Frontal cortex (tissue), 4 donors: ENCODE measurements at places on chromosomes 2 and 18.

GRCh38 chr2:48440103-48440390 lies 89.9 kb upstream of the STON1 start:
- no peak for DNase-seq

DNA sequence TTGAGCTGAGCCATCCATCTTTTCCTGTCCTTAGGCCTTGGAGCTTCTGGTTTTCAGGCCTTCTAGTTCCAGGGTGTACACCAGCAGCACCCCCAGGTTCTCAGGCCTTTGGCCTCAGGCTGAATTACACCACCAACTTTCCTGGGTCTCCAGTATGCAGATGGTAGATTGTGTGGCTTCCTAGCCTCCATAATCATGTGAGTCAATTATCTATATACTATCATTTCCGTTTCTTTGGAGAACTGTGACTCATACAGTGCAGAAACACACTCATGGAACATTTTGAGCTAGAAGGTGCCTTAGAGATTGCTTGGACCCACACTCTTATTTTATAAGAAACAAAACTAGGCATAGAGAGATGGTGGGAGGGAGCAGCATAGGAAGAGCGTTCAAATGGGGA lies 167.4 kb downstream of the NCK2 start:
- DNase-seq = no peak

DNA sequence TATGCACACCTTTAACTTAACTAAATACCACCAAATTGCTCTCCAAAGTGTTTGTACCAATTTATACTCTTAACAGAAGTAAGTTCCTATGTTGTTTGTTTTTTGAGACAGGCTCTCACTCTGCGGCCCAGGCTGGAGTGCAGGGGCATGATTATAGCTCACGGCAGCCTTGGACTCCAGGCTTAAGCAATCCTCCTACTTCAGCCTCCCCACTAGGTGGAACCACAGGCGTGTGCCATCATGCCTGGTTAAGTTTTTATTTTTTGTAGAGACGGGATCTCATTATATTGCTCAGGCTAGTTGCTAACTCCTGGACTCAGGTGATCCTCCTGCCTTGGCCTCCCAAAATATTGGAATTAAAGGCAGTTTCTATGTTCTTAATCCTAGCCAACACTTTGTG lies 13.1 kb upstream of the NAB1 start:
- DNase-seq = no peak

- no peak for DNase-seq
Observed at GRCh38 chr18:62881509-62882016, 166.2 kb downstream of the PHLPP1 start.

- no peak for DNase-seq
Observed at GRCh38 chr18:33716061-33716683, 138.2 kb downstream of the ASXL3 start.

DNA sequence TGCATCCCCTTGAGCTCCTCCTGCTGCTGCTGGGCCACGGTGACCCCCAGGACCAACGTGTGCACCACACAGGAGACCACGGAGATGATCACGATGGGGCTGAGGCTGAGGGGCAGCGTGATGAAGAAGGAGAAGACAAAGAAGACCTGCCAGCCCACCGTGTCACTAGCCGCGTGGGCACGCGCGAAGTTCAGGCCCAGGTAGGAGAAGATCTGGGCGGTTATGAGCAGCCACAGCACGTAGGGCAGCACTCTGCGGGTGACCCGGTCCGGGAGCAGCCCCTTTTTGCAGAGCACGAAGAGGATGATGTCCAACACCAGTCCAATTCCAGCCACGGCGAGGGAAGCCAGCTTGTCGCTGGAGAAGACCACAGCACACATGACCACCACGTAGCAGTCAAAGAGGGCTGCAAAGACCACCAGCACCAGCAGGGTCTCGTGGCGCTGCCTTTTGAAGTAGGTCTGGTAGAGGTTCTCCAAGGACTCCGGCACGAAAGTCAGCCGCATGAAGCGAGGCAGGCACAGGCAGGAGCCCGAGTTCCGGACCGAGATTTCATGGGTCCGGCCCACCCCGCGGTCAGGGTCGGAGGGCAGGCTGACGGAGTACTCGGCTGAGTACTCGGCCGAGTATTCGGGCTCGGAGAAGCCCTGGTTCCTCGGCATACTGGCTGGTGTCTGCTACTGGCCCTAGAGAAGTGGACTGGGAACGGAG lies 1.6 kb downstream of the ADCY3 start:
- DNase-seq = no peak

- DNase-seq = no peak
Observed at GRCh38 chr2:122636097-122636496, 880.6 kb downstream of the TSN start.
